ENCODE measurements at places on chromosomes 6 and 20.

- no peak for DNase-seq
Measured at GRCh38 chr6:159490298-159490937, 202.6 kb downstream of the SOD2 start.

- DNase-seq: no peak
Measured at GRCh38 chr6:117371492-117371891, 54.2 kb downstream of the ROS1 start.

DNA sequence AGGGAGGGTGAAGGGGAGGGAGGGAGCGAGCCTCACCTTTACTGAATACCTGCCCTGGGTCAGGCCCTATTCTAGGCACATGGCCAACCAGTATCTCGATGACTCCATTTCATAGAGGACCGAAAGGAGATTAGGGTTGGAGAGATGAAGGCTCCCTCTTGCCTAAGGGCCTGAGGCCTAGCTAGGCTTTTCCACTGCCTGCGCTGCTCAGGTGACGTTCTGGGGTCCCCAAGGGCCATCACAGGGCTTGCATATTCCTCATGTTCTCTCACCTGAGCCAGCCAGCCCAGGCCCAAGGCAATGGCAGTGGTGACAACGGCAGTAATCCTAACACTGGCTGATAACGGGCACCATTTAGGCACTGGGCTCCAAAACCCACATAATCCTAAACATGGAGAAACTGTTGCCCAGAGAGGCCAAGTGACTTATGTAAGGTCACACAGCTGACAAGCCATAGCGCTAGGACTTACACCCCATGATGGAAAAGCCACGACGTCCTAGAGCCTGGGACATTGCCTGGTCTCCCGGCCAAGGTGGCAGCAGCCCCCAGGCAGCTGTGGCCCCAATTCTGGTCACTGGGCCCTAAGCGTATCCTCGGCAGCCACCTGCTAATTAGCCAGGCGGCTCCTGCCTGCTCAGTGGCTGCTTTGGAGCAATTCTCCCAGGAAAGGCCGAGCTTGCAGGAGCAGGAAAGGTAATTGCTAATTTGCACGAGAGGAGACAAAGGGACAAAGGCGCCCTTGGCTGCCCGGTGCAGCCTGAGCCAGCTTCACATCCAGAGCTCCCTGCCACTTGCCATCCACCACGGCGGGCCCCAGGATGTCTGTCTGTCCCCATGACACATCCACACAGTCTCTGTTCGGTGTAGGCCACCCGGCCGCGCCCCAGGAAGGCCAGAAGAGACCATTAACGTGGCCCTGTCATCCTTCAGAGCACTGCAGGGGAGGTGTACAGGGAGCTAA lies 21.5 kb downstream of the NOL4L start:
- DNase-seq: no peak

- DNase-seq: no peak
Measured at GRCh38 chr6:1226277-1227099, 85.4 kb upstream of the FOXQ1 start.

DNA sequence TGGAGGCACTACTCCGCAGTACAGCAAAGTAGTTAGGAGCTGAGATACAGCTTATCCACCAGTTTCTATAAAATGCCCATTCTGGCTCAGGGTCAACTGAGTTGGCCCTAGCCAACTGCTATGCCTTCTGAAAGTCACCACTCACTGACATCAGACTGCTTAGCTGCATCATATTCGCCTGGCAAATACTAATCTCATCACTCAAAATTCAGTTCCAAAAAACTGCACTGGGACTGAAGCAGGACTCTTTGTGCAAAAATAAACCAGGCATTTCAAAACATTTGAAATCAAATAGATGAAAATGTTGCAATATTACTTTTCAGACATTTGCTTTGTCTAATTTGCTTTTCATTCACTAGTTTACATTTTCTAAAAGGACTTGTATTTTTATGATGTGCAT lies 230.0 kb downstream of the ALDH8A1 start:
- no peak for DNase-seq

DNA sequence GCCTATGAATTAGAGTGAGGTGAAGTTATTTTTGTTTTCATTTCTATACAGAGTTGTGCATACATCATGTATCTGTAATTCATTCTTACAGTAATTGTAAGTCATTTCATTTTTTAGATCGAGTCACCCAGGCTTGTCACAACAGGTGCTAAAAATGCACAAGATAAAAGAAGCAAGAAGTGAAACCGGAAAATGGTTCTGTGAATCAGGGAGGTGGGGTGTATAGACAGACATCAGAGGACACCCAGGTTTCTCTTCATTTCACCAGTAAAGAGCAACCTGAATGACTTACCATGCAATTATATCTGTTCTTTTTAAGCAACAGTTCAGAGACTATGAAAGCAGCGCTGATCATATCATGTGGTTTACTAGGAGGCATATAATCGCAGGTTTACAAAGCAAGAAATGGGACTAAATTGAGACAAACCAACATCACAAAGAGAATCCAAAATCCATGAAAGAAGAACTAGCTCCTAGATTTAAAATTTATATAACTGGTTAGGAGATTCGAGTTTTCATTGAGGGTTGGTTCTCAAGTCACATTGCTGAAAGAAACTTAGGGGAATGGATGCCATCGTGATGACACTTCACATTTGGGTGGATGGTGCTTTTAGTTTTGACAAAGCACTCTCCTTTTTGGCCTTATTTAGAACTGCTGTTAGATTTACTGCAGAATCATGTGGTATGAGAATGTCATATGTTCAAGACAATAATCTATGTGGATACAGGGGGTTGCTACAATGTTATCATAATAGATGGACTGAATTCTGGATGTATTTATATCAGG lies 27.9 kb upstream of the TBC1D7 start:
- DNase-seq: no peak

- DNase-seq: no peak
Measured at GRCh38 chr6:30938730-30939129, 2.0 kb upstream of the MUCL3 start.

DNA sequence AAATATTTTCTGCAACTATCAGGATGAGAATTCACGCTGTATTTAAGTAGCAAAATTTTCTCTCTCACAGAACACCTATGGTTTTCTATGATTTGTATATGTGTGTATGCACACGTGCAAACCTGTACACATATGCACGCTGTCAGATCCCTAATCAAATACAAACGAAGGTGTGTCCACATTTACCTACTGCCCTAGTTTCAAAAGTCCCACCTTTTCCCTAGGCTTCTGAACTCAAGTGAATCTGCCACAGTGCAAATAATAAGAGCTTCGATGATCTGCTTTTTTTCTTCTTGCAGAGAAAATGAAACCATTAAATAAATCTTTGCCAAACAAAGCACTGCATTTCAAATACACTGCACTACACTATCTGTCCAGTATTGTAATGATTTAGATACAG lies 6.5 kb downstream of the HIVEP2 start:
- no peak for DNase-seq

GRCh38 chr6:53612651-53613050 lies 52.9 kb downstream of the KLHL31 start:
- no peak for DNase-seq

DNA sequence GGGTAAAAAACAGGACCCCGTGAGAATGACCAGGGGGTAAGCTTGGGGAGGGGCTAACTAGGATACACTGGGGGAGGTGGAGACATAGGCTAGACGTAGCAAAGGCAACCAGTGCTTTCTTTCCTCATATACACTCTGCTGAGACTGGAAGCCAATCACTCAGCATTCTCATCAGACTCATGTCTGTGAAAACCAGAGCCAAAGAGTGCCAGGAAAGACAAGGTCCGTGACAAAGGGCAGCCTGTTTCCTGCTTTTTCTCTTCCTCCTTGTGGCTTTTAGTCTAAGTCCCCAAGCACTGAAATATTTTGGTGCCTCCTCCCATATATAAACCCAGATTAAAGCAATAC lies 97.9 kb upstream of the NEDD9 start:
- DNase-seq: no peak

GRCh38 chr20:10076126-10077080 lies 41.6 kb downstream of the ANKEF1 start:
- no peak for DNase-seq

- DNase-seq: no peak
Measured at GRCh38 chr6:27978705-27979104, 21.7 kb downstream of the OR2B6 start.

GRCh38 chr6:9431945-9432344 lies 982.9 kb downstream of the TFAP2A start:
- no peak for DNase-seq

GRCh38 chr6:55898342-55898741 lies 23.0 kb upstream of the BMP5 start:
- DNase-seq: no peak

- no peak for DNase-seq
Measured at GRCh38 chr20:25378189-25378883, 12.3 kb downstream of the ABHD12 start.

GRCh38 chr6:138535728-138536455 lies 36.6 kb upstream of the NHSL1 start:
- DNase-seq: no peak

DNA sequence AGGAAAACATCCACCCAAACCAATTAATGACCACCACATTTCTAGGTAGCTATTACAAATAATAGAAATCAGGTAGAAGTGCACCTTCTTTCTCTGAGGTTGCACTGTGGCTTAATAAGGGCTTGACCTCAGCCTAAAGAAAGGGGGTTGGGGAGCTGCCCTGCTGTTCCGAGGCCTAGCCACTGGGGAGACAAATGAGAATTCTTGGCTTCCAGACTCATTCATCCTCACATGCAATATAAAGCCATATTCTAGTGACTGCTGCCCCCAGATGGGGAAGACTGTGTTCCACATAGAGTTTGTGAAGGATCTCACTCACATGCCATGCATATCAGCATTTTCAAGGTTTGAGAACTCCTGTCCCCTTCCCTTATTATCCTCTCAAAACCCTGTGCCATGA lies 22.9 kb downstream of the SAYSD1 start:
- no peak for DNase-seq

DNA sequence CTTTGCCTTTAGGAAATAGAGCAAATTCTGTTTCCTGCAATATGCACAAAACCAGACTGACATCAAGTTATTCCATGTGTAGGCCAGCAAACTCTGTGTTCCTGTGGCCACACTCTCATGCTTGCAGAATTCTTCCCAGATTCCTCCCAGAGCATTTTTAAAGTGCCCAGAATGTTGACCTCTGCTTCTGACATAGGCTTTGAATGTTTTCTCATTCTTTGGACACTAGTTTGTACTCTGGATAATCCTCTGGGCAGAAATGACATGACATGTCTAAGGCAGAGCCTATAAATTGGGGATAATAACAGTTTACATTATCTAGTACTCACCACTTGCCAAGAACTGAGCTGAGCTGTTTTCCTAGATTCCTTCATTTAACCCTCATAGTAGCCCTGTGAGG lies 9.2 kb upstream of the EFHC1 start:
- no peak for DNase-seq

DNA sequence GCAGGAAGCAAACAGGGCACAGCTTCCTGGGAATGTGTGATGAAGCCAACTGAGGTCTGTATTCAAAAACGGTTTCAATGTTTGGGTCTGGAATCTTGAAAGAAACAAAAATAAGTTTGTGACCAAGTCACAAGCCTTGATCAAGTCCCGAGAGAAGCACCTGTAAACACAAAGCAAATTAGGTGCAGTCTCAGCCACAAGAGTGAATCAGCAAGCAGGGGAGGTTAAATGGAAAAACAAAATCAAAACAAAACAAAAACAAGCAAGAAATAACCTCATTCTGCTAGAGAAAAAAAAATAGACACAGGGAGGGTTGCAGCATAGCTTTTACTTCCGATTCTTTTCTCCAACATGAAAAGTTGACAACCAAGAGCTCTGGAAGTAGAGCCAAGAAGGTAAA lies 201.7 kb downstream of the CLIC5 start:
- DNase-seq: no peak

DNA sequence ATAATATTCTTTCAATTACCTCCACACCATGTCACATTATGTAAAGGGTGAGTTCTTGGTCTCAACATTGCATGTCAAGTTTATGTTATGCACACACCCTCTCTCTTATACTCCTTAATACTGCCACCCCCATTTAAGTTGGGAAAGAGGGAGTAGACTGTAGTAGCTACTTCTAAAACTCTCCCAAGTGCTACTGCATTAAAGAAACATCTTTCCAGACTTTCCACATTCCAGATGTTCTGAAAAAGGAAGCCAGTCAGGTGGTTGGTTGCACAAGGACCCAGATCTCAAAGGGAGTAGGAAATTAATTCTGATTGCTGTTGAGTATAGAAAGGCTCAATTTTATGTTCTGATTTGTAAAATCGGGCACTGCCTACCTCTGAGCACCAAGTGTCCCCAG lies 419.5 kb downstream of the CD83 start:
- no peak for DNase-seq

GRCh38 chr6:33798343-33798848 lies 5.4 kb downstream of the MLN start:
- no peak for DNase-seq

- DNase-seq: no peak
Measured at GRCh38 chr20:63951398-63952209, 4.6 kb downstream of the UCKL1 start.

GRCh38 chr6:168377484-168377855 lies 57.9 kb upstream of the DACT2 start:
- DNase-seq: no peak

DNA sequence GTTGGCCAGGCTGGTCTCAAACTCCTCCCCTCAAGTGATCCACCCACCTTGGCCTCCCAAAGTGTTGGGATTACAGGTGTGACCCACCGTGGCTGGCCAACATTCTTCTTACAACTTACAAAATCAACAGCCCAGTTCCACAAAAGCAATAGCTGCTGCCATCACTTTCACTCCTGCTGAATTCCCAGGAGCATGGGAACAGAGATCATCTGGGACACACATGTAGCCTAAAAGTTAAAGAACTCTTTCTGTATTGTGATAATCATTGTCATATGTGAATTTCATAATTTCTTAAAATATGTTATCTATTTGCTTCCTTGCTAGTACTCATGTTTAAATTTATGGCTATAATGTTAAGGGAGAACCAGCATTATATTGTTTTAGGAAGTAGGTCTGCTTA lies 51.7 kb downstream of the NCOA6 start:
- no peak for DNase-seq

- DNase-seq: no peak
Measured at GRCh38 chr20:63238514-63239125, 2.9 kb downstream of the BIRC7 start.

GRCh38 chr20:45343532-45344167 lies 4.6 kb downstream of the SDC4 start:
- no peak for DNase-seq

GRCh38 chr6:154822947-154823558 lies 89.8 kb downstream of the SCAF8 start:
- DNase-seq: no peak

DNA sequence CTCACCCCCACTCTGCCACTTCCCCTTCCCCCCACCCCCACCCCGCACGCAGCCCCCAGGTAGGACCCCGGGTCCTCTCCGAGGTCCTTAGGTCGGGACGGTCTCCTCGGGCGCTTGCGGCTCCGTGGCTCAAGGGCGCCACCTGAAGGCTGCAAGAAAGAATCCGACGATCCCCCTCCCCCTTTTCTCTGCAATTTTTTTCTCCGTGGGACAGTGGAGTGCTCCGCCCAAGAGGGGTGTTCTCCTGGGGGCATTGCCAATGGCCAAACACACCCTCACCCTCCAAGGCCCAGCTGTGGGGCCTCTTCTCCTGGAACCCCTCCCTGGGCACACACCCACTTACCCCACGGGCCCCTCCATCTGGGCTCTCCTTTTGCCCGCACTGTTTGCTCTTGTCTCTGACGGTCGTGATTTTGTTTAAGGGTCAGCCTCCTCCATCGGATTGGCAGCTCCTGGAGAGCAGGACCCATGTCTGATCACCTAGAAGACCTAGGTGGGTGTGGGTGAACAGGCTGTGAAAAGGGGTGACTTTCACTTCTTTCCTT lies 1.1 kb upstream of the TMEM74B start:
- DNase-seq: peak; percentile 46
